ENCODE measurements at places on chromosomes 7 and 10. TPM values are rescaled to one million over a fixed set of nuclear protein-coding genes. Genes with fewer than 3 reads are reported as not detected.

DNA sequence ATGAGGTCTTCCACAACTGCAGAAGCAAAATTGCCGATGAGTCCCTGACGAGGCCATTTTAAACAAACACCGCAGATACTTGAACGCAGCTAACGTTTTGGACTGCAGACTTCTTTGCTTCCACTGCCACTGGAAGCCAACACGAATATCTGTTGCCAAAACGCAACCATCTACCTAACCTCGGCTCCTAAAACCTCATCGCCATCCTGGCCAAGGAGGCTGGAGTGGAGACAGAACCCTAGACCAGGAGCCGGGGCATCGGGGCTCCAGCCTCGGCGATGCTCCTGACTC lies 493 bp downstream of the WDR91 start:
- DNase-seq, result no peak
- H3K4me3 ChIP-seq, result peak overlapping the region; percentile 94
- peaks cover 28% of the 10 kb centered on the region for H3K4me1 ChIP-seq
- H3K36me3 ChIP-seq, result no peaks in the 10 kb centered on the region
- H3K27me3 ChIP-seq, result no peaks in the 10 kb centered on the region

GRCh38 chr10:97534746-97535367 lies 36.1 kb downstream of the UBTD1 start:
- no peak overlapping the region for H3K27ac ChIP-seq
- no peaks in the 10 kb centered on the region for H3K27me3 ChIP-seq
- peak; percentile 52 for DNase-seq
- H3K4me1 ChIP-seq, result no peaks in the 10 kb centered on the region

DNA sequence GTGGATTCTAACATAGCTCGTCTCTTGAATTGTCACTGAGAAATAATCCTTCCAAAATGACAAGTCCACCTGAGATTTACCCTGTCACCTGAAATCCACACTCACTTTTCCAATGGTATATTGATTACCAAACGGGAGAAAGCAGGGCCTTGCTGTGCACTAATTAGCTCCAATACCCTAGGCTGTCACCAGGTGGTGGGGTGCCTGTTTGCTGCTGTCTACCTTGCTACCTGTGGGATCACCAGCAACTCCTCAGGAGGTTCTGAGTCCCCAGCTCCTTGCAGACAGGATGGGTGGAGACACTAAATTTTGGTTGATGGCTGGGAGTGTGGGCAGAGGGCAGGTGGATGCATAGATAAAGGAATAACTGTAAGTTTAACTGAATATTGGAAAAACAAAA lies 237.2 kb upstream of the ZNF32 start:
- H3K36me3 ChIP-seq, result no peaks in the 10 kb centered on the region
- H3K27me3 ChIP-seq, result peaks cover 30% of the 10 kb centered on the region
- no peak for DNase-seq
- H3K4me3 ChIP-seq, result no peak overlapping the region
- H3K27ac ChIP-seq, result no peak overlapping the region

- H3K4me3 ChIP-seq, result no peak overlapping the region
- no peaks in the 10 kb centered on the region for H3K4me1 ChIP-seq
- no peaks in the 10 kb centered on the region for H3K36me3 ChIP-seq
- no peak overlapping the region for H3K27ac ChIP-seq
- peaks cover 4% of the 10 kb centered on the region for H3K27me3 ChIP-seq
These were observed 331.5 kb upstream of the RNF32 start for GRCh38 chr7:156309016-156309620.

DNA sequence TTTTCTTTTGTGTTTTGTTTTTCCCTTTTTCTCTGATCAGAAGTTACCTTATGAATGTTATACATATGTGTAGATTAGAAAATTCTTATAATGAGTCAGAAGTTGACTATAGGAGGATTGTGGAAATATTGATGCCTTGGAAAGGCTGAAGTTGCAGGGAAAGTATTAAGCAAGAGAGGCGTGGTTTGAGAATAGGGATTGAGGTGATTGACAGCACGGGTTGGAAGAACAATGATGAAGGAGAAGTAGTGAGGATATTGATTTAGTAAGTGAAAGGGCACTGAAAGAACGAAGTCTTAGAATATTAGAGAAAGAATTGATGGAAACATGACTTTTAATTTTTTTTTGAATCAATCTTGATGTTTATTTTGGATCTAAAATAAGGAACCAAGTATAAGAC lies 176.0 kb downstream of the EXOC4 start:
- H3K4me3 ChIP-seq, result no peak overlapping the region
- no peak overlapping the region for H3K27ac ChIP-seq
- no peaks in the 10 kb centered on the region for H3K4me1 ChIP-seq
- peaks cover 12% of the 10 kb centered on the region for H3K36me3 ChIP-seq

Gene EN2
- not detected for total RNA-seq

Gene CRTAC1
- not detected for total RNA-seq

DNA sequence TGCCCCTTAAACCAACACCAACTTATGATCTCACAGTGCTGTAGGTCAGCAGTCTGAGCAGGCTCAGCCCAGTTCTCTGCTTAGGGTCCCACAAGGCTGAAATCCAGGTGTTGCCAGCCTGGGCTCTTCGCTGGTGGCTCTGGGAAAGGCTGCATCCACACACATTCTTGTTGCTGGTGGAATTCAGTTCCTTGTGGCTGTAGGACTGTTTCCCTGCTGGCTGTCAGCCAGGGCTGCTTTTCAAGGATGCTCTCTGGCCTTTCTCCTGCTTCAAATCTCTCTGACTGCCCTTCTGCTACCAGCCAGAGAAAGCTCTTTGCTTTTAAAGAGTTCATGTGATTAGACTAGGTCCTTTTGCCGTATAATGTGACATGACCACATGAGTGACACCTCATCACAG lies 15.3 kb downstream of the POLL start:
- H3K4me3 ChIP-seq, result no peak overlapping the region
- peaks cover 20% of the 10 kb centered on the region for H3K27me3 ChIP-seq
- H3K36me3 ChIP-seq, result no peaks in the 10 kb centered on the region
- H3K27ac ChIP-seq, result no peak overlapping the region

All from activated CD8-positive, alpha-beta memory T cell treated with anti-CD3 and anti-CD28 coated beads, Interleukin-2, amount 10 ng/mL, durations not matched to agents 7 days and 5 days (primary cell).